Left lung (tissue), 14 donors: ENCODE measurements at places on chromosomes 2 and 18. TPM values are rescaled to one million over a fixed set of nuclear protein-coding genes. Genes with fewer than 3 reads are reported as not detected.

- no peaks in the 10 kb centered on the region for H3K4me1 ChIP-seq
- H3K36me3 ChIP-seq: no peaks in the 10 kb centered on the region
- no peak for DNase-seq
- H3K27me3 ChIP-seq: no peaks in the 10 kb centered on the region
- no peak overlapping the region for H3K4me3 ChIP-seq
Observed at GRCh38 chr2:19099181-19099580, 259.2 kb downstream of the OSR1 start.

NEB gene
- total RNA-seq: 1.9 TPM

DNA sequence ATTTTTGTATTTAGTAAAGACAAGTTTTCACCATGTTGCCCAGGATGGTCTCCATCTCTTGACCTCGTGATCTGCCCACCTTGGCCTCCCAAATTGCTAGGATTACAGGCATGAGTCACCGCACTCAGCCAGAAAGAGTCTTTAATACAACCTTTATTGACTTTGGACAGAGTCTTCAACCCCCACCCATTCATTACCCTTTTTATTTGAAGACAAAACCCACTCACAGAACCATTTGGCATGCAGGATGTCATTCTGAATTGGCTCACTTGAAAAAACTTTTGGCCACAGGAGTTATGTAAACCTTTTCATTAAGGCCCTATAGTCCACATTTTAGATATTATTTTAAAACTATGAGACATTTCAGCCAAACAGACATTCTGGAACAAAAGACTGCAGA is 217.9 kb upstream of the RND3 start:
- no peaks in the 10 kb centered on the region for H3K36me3 ChIP-seq
- H3K4me3 ChIP-seq: no peak overlapping the region
- no peaks in the 10 kb centered on the region for H3K4me1 ChIP-seq
- no peak overlapping the region for H3K27ac ChIP-seq

- DNase-seq: no peak
- H3K36me3 ChIP-seq: no peaks in the 10 kb centered on the region
- H3K27ac ChIP-seq: no peak overlapping the region
- H3K27me3 ChIP-seq: no peaks in the 10 kb centered on the region
Observed at GRCh38 chr2:118678985-118679384, 168.5 kb downstream of the EN1 start.

SKA1 gene
- total RNA-seq: 2.4 TPM

DNA sequence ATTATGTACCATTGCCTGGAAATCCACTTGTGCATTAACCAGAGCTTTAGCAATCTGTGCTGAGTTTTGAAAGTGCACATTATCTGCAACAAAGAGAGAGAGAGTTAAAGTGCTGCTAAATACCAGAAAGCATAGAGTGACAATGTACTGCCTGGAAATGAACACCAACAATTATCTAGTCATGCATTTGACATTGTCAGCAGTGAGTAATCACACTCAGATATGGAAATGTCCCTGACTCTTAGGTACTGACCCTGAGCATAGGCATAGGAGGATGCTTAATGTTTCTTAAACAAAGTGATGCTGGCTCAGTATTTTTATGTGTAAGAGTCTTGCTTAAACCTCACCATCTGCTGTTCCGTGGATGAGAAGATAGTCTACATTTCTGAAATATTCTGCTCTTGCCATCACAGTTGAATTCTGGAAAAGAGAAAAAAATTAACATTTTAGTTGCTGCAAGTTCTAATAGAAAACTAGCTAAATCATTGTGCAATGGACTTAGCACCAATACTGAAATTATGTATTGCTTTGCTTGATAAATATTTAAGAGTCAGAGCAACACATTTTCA is 20.8 kb upstream of the GCG start:
- H3K4me3 ChIP-seq: no peak overlapping the region
- H3K4me1 ChIP-seq: no peaks in the 10 kb centered on the region
- no peak for DNase-seq

CPLX4 gene
- total RNA-seq: not detected
